ENCODE measurements at places on chromosomes 1 and 21. TPM values are rescaled to one million over a fixed set of nuclear protein-coding genes. Genes with fewer than 3 reads are reported as not detected.

The GPR25 gene
- not detected for total RNA-seq

The PGLYRP3 gene
- total RNA-seq: not detected

The JAM2 gene
- total RNA-seq: 26.2 TPM

DNA sequence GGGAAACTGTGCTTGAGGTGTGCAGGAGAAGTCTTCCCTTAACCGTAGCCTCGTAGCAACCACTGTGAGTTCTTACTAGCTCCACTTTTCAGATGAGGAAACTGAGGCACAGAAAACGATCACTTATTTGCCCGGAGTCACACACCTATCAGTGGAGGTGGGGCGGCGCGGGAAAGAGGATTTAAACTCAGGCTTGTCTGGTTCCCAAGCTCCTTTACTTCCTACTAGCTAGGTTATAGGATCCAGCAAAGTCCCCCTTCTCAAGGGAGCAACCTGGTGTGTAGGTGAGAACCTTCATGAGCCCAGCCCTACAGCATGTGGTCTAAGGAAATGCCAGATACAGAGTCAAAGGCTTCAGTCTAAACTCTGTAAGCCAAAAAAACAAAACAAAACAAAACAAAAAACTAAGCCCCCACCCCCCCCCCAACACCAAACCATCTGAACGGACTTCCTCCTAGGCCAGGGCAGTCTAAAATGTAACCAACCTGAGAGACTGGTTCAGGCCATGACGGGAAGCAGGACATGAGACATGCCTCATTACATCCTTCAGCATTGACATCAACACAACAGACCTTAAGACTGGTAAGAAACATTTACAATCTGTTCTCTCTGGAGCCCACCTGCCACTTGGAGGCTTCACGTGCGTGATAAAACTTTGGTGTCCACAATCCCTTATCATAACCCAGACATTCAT is 709 bp upstream of the FBXO42 start:
- DNase-seq: peak; percentile 7

GRCh38 chr1:114756009-114756892 is 1.5 kb downstream of the CSDE1 start:
- no peak for DNase-seq

Data from right cardiac atrium (tissue), 5 donors.